ENCODE measurements at places on chromosomes 1 and 21. TPM values are rescaled to one million over a fixed set of nuclear protein-coding genes. Genes with fewer than 3 reads are reported as not detected.

Gene RGS21
- total RNA-seq, result not detected

Gene CAMK1G
- 0.43 TPM for total RNA-seq

Gene MNDA
- total RNA-seq, result not detected

Gene C8A
- not detected for total RNA-seq

Gene CDA
- total RNA-seq, result 43.0 TPM

Gene KCNA3
- total RNA-seq, result not detected

Gene PTGFR
- not detected for total RNA-seq

Gene ARTN
- total RNA-seq, result 0.10 TPM

Gene GBP3
- total RNA-seq, result 0.97 TPM

Gene LCE1A
- total RNA-seq, result not detected

Gene BOLA1
- 13.9 TPM for total RNA-seq

Gene THEMIS2
- 0.70 TPM for total RNA-seq

Gene FNBP1L
- 30.0 TPM for total RNA-seq

Gene HTR6
- total RNA-seq, result 0.19 TPM

Gene TAS1R3
- total RNA-seq, result 0.15 TPM

Gene ADCY10
- not detected for total RNA-seq

Gene OR14A2
- total RNA-seq, result not detected

Gene CGN
- total RNA-seq, result 2.5 TPM

Gene PRR9
- total RNA-seq, result 0.10 TPM

Gene NOS1AP
- total RNA-seq, result 0.40 TPM

Gene LRRC53
- total RNA-seq, result not detected

Gene AKR7A3
- 0.16 TPM for total RNA-seq

Gene FCRL2
- not detected for total RNA-seq

Gene ASPM
- 28.5 TPM for total RNA-seq

Gene CD1B
- not detected for total RNA-seq

Gene EFNA3
- total RNA-seq, result 13.5 TPM

Gene DNAI4
- 0.94 TPM for total RNA-seq

Gene BRINP3
- total RNA-seq, result not detected

Gene CFHR1
- total RNA-seq, result 0.17 TPM

Gene BGLAP
- total RNA-seq, result not detected

Gene HSD3B2
- total RNA-seq, result not detected

Gene PDE4B
- 5.0 TPM for total RNA-seq

Gene AMY1B
- not detected for total RNA-seq

Gene OR14K1
- not detected for total RNA-seq

Measured in A549 treated with dexamethasone at 1 μM for 4 hours (cell line).